Caudate nucleus (tissue), 63 donors: ENCODE measurements at places on chromosomes 12 and 14.

- no peak for DNase-seq
Observed at GRCh38 chr12:76220980-76221379, 127.2 kb downstream of the BBS10 start.

DNA sequence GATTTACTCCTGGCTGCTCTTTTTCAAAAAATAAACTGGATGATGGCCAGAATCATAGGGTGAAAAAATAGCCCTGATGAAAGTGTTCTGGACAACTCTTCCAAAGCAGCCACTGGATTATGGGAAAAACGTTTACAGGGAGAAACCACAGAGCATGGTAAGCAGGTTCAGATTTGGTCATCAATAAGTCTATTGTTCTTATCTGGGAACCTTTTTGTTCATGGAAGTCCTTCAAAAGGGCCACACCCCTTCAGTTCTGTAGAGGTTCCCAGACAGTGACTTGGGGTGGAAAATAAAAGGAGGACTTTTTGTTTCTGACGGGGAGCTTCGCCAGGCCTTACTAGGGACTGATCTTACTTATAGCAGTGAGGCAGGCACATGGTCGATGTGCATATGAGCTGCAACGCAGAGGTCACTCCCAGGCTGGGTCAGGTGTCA lies 117.4 kb upstream of the SLC38A2 start:
- no peak for DNase-seq

GRCh38 chr14:77474479-77475177 lies 16.7 kb downstream of the AHSA1 start:
- no peak for DNase-seq

DNA sequence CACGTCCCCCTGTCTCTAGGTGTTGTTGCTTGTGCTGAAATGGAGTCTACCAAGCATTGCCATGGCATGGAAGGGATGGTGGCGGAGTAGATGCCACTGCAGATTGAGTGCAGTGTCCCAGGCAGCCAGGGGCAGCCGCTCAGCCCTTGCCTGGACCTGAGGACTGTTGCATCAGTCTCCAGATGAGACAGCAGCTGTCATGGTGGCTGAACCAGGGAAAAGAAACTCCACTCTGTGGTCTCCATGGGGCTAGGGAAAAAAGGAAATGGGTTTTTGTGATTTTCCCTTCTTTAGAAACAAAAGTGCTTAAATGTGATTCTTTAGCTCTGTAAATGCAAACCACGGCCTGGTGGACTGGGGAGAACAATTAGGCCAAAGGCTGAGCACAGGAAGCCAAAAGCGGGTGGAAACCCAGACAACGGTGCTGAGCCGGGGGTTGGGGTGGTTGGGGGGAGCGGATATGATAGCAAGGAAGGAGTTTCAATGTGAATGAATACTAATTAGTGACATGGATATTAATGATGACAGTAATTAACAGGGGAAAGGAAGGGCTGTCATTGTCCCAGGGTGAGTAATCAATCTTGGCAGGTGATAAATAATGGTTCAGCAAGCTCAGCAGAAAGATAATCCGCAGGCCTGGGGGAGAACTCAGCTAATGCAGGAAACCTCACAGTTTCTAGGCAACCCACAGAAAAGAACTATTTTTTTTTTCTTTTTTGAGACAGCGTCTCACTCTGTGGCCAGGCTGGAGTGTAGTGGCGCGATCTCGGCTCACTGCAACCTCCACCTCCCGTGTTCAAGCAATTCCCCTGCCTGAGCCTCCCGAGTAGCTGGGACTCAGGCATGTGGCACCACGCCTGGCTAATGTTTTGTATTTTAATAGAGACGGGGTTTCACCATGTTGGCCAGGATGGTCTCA lies 442.6 kb downstream of the DPF3 start:
- no peak for DNase-seq

DNA sequence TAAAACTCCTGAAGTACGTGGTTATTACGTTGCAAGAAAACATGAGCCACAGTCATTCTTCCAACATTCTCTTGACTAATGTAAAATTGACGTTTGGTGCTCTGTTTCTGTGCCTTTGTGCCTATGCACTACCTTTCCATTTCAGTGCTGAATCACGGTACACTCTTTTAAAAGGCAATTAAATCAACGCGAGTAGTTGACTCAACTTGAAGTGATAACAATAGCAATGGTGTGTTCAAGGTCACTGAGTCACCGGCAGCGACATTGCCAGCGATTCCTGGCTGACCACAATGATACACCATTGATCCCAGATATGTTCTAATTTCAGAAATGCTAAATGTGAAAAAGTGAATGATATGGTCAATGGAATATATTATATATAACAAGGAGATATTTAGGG lies 17.8 kb downstream of the AK7 start:
- no peak for DNase-seq

DNA sequence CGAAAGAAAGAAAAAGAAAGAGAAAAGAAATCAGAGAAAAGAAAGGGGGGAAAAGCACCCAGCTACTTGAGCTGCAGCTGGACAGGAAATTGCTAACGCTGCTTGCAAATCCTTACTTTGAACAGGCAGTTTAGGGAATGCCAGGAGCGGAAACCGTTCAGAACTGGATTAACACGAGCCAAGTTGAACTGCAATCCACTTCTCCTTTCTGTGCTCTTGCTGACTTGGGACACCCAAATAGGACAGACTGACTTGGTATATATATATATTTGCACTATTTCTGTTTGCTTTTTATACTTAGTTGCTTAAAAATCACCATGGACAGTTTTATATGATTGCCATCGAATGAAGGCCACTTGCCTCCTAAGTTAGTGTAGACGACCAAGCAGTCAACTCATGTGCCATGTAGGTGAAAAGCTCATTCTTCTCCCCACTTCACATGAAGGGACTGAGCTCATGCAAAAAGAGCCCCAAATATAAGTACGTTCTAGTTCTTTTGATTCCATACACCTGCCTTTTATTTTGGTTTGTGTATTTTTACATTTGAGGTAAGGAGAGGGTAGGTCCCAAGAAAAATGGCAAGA lies 5.5 kb downstream of the DUSP6 start:
- no peak for DNase-seq

- no peak for DNase-seq
Observed at GRCh38 chr14:44149597-44149996, 357.5 kb downstream of the FSCB start.

- DNase-seq: no peak
Observed at GRCh38 chr12:113266106-113266895, 45.0 kb downstream of the TPCN1 start.
